Gastroesophageal sphincter (tissue), 4 donors: ENCODE measurements at places on chromosomes 1 and 21. TPM values are rescaled to one million over a fixed set of nuclear protein-coding genes. Genes with fewer than 3 reads are reported as not detected.

- ATAC-seq = no peak
Observed at GRCh38 chr1:97619706-97620105, 301.1 kb downstream of the DPYD start.

- ATAC-seq = no peak
Observed at GRCh38 chr1:47431534-47431933, 6.3 kb upstream of the FOXD2 start.

ANKRD34A gene
- total RNA-seq = 0.67 TPM

XCL1 gene
- not detected for total RNA-seq

GRCh38 chr21:41840880-41841279 lies 38.3 kb downstream of the PRDM15 start:
- no peak for ATAC-seq

DNA sequence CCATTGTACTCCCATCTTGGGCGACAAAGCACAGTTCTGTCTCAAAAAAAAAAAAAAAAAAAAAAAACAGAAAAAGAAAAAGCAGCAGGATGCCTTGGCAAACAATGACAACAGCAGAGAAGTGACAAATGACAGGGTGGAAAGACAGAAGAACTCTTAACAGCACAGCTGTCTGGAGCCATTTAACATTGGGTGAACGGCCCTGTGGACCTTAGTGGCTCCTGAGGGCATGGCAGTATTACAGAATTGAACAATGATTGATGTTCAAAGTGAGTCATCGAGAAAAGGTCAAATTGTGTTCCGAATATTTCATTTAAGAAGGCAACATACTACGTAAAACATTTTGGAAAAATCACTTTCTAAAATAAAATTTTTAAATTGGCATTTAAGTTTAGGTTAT lies 30.0 kb downstream of the DNASE2B start:
- no peak for ATAC-seq

- peak; percentile 84 for ATAC-seq
Observed at GRCh38 chr1:33181921-33182341, at the start of gene TRIM62. TSS of gene TRIM62 (minus strand) at chr1:33182043. CDS start at chr1:33181432, 611 bp downstream.

DNA sequence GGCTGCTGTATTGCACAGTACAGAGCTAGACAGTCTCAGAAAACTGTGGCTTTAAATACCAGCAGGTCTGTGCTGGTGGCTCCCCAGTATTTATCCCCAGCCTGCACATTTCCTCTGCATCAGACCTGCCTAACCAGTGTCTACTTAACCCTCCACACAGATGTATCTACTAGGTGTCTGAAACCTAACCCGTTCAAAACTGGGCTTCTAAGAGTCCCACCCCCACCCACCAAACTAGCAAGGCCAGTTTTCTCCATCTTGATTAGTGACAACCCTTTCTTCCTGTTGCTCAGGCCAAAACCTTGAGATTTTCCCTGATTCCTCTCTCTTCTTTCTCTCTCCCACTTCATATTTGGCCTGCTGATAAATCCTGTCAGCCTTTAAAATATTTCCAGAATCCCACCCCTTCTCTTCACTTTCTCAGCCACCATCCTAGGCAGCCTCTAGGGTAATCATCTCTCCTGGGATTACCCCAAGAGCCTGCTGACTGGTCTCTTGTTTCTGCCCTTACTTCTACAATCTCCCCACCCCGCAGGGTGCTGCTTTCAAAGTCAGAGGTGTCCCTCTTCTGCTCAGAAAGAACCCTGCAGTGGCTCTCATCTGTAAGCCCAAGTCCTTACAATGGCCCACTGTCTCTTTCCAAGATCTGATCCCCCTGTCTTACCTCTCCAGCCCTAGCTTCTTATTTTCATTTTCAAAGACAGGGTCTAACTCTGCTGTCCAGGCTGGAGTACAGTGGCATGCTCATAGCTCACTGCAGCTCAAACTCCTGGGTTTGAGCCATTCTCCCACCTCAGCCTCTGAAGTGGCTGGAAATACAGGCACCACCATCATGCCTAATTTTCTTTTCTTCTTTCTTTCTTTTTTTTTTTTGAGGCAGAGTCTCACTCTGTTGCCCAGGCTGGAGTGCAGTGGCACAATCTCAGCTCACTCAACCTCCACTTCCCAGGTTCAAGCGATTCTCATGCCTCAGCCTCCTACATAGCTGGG lies 45.2 kb downstream of the H3-3A start:
- ATAC-seq = no peak
